Activated CD4-positive, alpha-beta T cell treated with anti-CD3 and anti-CD28 coated beads, Interleukin-2, amount 10 ng/mL, durations not matched to agents 7 days and 5 days (primary cell): ENCODE measurements at places on chromosomes 12 and 14. TPM values are rescaled to one million over a fixed set of nuclear protein-coding genes. Genes with fewer than 3 reads are reported as not detected.
A peak's percentile ranks its signal among the peaks of the same experiment; 100 is the strongest.

- no peak for DNase-seq
Observed at GRCh38 chr14:105601360-105602242, 75.2 kb downstream of the TMEM121 start.

DNA sequence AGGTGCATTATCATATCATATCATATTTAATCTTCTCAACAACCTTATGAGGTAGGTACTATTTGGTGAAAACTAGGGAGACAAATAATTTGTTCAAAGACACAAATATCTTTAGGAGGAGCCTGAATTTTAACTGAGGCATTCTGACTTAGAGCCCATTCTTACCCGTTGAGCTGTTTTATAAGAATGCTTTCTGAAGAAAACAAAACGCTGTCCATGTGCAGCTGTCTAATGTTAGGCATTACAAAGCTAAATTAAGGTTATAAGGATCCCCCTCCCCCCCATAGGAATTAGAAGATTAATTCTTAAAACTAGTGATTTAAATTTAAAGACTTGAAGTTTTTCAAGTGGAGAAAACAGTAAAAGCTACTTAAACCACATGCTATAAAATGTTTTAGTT lies 6.4 kb downstream of the KTN1 start:
- DNase-seq = no peak

DNA sequence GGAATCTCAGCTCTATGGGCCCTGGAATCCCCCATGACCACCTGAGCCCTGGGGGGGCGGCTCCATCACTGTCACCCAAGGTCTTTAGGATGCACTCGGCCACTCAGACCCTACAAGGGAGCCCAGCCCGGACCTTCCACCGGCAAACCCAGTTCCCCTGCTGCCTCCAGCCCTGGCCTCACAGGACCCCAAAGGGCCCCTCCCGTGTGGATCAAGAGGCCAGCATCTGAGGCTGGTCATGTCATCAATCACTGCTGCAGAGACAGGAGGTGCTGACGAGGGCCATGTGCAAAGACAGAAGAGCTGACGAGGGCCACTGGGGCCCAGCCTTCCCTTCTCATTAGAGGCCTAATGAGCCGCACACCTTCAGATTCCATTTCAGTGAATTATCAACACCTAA lies 39.0 kb upstream of the SFSWAP start:
- DNase-seq = no peak

DNA sequence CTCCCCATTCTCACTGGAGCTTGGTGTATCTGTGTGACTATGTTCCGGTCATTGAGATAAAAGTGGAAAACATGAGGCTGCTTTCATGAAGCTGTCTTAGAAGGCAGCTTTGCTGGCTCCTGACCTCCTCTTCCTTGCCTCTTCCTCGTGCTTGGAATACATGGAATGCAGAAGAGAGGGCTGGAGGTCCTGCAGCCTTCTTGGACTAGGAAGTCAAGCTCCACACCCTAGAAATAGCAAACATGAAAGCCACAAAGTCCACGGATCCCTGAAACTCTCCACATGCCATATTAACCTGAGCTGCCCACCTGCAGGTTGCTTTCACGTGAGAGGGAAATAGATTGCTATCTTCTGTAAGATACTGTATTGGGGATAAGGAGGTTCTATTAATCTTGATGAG lies 51.0 kb downstream of the FZD10 start:
- DNase-seq = no peak

The DIO2 gene
- not detected for total RNA-seq

The PZP gene
- not detected for total RNA-seq

The ATG101 gene
- total RNA-seq = 30.4 TPM

The OGFOD2 gene
- 25.3 TPM for total RNA-seq

- DNase-seq = no peak
Observed at GRCh38 chr12:47851303-47851952, 31.7 kb upstream of the HDAC7 start.

GRCh38 chr14:33369972-33370371 lies 431.3 kb downstream of the NPAS3 start:
- no peak for DNase-seq

GRCh38 chr12:84463741-84464495 lies 448.7 kb downstream of the SLC6A15 start:
- no peak for DNase-seq

- no peak for DNase-seq
Observed at GRCh38 chr12:71166280-71166679, 8.5 kb upstream of the TSPAN8 start.

The EIF2S1 gene
- 114 TPM for total RNA-seq

DNA sequence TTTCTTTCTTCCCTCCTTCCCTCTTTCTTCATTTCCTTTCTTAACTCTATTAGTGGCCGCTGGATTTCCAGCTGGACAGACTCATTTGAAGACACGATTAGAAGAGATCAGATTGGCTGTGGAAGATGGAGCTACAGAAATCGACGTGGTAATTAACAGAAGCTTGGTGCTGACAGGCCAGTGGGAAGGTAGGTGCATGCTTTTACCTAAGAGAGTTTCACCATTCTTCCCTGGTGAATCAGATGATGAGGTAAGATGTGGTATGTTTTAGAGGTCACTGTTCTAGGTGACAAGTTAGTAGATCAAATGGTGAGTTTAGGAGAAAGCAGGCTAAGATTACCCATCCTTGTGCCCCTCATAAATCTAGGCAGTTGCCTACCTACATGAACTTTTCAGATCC lies 51.6 kb downstream of the DERA start:
- no peak for DNase-seq

GRCh38 chr12:93098077-93098476 lies 169.0 kb upstream of the EEA1 start:
- DNase-seq = peak; percentile 80

- no peak for DNase-seq
Observed at GRCh38 chr12:47035484-47035883, 43.9 kb upstream of the PCED1B start.

DNA sequence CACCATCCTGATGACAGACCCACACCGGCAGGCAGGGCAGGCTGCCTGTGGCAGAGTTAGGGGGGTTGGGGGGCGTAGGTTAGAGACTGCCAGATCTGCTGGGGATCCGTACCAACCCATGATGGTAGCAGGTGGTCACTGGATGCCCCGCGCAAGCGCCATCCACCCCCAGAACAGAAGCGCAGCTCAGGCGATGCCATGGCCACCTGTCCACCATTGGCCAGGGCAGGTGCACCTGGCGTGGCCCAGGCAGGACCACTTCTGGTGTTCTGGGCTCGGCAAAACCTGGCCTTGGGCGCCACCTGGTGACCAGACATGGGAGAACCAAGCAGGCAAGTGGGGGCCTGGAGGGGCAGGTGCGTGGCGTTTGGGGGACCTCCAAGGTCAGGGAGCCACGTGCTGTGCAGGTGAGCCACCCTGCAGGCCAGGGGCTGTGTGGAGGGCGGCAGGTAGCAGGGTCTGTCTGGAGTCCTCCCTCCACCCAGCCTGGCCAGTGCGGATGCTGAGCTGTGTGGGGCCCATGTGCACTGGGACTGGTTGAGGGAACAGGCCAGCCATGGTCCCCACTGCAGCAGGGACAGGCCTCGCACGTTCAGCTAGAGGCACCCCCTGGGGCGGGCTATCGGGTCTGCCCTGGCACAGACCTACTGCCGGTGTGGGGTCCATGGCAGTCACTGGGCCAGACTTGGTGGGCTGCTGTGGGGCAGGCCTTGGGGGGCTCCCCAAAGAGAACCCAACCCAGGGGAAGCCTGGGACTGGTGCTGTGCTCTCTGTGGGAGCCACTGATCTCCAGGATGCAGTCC lies 15.6 kb downstream of the BAG5 start:
- DNase-seq = peak; percentile 76

The MED6 gene
- 52.9 TPM for total RNA-seq

DNA sequence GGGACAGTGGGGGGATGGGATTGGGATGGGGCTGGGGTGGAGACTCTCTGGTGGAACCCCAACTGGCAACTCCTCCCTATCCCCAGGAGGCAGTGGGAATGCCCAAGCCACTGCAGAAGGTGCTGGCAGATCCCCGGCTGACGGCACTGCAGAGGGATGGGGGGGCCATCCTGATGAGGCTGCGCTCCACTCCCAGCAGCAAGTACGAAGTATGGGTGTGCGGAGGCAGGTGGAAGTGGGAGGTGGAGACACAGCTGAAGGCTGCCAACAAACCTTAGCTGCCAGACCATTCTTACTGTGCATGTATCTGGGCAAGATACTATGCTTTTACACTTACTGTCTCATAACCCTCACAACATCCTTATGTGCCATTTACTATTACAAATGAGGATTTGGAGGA lies 8.2 kb downstream of the ARHGEF40 start:
- DNase-seq = no peak

The KRT73 gene
- 8.6 TPM for total RNA-seq

GRCh38 chr14:62885451-62885850 lies 159.8 kb downstream of the KCNH5 start:
- DNase-seq = no peak

- peak; percentile 16 for DNase-seq
Observed at GRCh38 chr12:89733579-89734201, 25.1 kb upstream of the ATP2B1 start.

GRCh38 chr12:57254506-57255280 lies 3.7 kb upstream of the STAC3 start:
- no peak for DNase-seq

- no peak for DNase-seq
Observed at GRCh38 chr14:61160798-61161197, 120.3 kb downstream of the TMEM30B start.

DNA sequence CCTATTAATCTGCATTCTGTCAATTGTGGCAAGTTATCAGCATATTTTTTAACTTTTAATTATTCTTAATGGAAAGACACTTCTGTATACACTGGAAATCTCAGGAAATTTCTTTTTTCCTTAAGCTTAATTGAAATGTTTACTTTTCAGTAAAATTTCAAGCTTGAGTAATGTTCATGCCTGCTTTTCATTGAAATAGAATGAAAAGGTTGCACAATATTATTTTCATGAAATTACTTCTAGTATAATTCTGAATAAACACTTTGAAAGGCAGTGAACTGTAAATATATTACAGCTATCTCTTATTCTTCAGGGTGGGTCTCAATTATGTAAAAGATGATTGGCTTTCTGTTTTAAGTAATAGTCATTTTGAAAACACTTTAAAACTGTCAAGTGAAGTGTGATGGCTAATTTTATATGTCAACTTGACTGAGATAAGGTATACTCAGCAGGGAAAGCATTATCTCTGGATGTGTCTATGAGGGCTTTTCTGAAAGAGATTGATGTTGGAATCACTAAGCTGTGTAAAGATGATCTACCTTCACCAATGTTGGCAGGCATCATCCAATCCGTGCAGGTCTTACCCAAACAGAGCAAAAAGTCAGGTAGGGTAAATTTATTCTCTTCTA lies 29.9 kb downstream of the CLEC2D start:
- DNase-seq = no peak

GRCh38 chr12:113261847-113262470 lies 40.7 kb downstream of the TPCN1 start:
- peak; percentile 57 for DNase-seq

DNA sequence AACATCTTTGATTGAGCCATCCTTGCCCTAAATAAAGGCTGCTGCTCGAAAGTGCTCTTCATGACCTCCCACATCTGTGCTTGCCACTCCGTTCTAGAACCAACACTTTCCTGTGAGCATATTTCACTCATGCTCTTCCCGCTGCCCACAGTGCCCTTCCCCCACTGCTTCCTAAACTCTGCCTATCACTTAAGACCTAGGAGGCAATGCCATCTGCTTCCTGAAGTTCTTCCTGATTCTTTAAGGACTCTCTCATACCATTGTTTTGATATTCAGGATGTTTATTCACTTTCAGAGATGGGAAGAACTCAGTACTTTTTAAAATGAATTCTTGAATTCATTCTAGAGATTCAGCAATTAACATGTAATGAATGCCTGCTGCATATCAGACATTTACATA lies 49.9 kb downstream of the ZFYVE21 start:
- DNase-seq = no peak

The IFNG-AS1 gene
- total RNA-seq = not detected

- no peak for DNase-seq
Observed at GRCh38 chr12:124481772-124482566, 85.4 kb downstream of the NCOR2 start.

The PLA2G1B gene
- not detected for total RNA-seq

The PRPH gene
- not detected for total RNA-seq

The SLC8B1 gene
- 33.2 TPM for total RNA-seq

DNA sequence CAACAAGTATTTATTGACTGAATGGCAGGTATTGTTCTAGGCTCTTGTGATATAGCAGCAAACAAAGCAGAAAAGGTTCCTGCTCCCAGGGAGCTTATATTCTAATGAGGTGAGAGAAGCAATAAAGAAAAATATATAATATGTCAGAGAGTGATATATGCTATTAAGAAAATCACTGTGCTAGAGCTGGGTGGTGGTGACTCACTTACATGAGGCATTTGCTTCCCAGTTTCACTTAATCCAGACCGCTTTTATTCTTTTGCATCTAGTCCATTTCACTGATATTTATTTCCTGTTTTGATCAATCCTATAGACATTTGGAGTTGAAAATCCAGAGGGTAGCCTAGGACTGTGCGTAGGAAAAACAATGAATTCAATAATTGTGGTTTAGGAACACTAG lies 17.5 kb downstream of the TRHDE start:
- no peak for DNase-seq

DNA sequence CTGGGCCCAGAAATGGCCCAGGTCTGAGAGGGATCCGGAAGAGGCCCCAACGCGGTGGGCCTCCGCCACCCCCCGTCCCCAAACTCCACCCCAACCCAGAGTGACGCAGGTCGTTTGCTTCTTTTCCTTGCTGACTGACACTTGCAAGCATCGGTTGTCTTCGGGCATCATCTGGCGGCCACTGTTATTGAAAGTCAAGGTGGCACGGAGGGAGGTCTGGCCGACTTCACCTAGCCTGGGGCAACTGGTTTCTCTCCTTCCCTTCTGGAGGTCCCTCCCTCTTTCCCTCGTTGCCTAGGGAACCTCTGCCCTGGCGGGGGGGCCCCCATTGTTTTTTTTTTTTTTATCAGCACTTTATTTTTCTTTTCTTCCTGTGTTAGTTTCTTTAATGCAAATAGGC lies 241.8 kb downstream of the ALG10 start:
- DNase-seq = no peak

- no peak for DNase-seq
Observed at GRCh38 chr12:127355061-127355841, 911.7 kb upstream of the TMEM132C start.

GRCh38 chr12:56713345-56713744 lies 11.8 kb downstream of the NACA start:
- no peak for DNase-seq

The PTPRR gene
- not detected for total RNA-seq

The CCDC197 gene
- total RNA-seq = not detected

The PARPBP gene
- total RNA-seq = 26.6 TPM

GRCh38 chr12:106585521-106586277 lies 2.9 kb downstream of the RFX4 start:
- DNase-seq = no peak
